NCI-H82 (cell line): ENCODE measurements at places on chromosomes 16 and 17.

GRCh38 chr16:84629580-84629979 lies 11.7 kb upstream of the COTL1 start:
- no peak for DNase-seq

GRCh38 chr17:21389394-21389793 lies 13.2 kb downstream of the KCNJ12 start:
- DNase-seq: no peak

GRCh38 chr17:7471729-7472128 lies 7.7 kb downstream of the ZBTB4 start:
- DNase-seq: no peak

DNA sequence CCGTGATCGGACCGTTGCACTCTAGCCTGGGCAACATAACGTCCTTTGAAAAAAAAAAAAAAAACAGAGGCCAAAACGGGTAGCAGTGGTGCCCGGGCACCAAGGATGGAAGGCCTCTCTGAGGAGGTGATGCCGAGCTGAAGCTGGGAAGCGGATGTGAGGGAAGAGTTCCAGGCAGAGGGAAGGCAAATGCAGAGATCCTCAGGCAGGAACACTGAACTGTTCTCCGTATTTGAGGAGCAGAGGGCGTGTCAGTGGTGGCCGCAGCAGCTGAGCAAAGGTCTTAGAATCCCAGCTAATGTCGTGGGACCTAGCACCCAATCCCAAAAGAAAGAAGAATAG lies 656 bp upstream of the KCTD13 start:
- peak; percentile 61 for DNase-seq

- no peak for DNase-seq
These were observed 123.2 kb upstream of the AXIN2 start for GRCh38 chr17:65684631-65685030.

DNA sequence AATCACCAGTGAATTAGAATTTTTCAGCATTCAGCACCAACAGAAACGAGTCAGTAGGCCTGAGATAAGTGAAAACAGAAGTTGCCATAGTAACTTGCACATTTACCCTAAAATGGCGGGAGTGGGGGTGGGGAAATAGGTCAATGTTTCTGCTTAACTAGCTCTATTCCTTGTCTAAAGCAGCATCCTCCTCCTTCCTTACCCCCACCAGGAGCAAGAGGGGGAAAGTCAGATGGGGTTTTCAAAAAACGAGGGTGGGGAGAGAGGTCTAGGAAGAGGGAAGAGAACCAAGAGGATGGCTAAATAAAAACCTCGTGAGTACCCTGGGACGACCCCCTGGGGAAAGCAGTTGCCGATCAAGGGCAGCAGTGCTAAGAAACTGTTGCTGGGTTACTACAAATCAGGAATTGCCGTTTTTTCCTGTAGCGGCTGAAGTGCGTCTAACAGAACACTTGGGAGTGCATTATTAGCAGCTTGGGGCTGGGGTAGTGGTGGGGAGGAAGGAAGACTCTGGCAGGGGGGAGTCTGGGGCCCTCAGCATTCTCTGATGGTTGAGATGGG lies 34.4 kb upstream of the MNT start:
- DNase-seq: no peak

DNA sequence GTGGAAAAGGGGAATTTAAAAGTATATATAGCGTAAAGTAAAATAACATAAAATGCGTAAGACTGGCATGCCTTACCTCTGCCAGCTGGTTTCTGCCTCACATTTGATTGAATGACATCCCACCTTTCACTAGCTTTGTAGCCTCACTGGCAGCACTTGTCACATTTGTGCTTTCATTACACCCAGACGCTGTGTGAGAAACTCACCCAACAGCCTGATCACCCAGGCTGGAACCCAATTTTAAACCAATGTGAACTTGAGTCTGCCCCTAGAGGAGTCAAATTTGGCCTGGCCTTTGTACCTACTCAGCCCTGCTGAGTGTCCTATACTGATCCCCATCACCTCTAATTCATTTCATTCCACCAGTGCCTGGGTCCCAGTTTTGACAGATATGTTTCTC lies 4.8 kb upstream of the THUMPD1 start:
- DNase-seq: no peak

DNA sequence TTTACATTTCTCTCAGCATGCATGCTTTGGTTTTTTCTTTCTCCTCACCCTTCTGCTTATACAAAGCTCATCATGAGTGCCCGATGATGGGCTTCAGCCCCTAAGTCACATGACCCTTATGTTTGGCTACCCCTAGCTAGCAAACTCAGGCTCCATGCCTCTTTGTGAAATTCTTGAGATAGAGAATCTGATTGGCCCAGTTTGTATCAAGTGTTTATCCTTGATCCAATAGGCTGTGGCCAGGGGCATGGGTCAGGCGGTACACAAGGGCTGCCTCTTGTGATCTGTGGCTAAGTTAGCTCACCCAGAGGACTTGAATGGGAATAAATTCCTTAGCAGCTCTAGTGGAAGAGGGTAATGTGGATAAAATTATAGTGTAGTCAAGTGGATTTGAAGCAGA lies 11.5 kb upstream of the TOX3 start:
- no peak for DNase-seq

GRCh38 chr17:15884731-15885130 lies 60.2 kb upstream of the ADORA2B start:
- no peak for DNase-seq

DNA sequence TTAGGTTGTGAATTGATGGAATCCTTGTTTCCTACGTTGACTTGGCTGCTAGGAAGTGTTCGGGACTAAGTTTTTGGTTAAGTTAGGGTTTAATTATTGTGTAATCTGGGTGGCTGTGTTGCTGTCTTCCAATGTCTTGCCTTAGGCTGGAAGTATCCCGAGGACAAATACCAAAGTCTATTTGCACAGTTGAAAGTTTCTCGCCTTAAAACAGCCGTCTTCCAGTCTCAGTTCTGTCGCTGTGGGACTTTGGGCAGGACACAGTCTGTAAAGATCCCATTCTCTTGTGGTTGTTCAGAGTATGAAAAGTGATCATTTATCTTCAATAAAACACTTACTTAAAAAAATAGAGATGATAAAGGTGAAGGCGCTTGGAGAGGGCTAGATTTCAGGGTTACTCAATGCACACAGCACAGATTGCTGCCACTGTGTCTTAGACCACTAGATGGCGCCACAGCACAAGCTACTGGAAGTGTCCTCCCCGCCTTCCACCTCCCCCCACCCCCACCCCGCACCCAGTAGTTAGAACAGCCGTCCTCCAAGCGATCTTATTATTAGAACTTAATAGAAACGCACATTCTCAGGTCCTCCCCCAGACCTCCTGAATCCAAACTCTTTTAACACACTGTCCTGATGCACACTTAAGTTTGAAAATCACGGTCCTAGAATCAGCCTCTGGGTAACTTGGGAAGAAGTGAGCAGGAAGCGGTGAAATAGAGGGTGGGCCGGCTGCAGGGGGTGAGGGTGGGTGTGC lies 45.8 kb downstream of the AKAP1 start:
- peak; percentile 94 for DNase-seq

DNA sequence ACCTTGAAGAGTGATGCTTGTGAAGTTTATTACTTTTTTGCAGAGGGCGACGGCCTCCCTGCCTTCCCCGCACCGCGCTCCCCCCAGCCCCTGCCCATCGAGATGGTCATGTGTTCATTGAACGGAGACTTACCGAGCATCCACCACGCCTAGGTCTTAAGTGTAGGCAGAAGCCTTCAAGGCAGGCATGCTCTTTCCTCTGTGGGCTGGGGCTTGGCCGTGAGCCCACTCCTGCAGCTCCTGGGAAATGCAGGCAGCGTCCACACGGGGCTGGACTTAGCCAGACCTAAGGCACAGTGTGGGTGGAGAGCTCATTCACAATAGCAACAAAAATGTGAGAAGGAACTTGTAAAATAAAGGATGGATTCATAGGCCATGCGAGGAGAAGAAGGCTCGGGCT lies 19.2 kb downstream of the RNF213 start:
- DNase-seq: no peak

DNA sequence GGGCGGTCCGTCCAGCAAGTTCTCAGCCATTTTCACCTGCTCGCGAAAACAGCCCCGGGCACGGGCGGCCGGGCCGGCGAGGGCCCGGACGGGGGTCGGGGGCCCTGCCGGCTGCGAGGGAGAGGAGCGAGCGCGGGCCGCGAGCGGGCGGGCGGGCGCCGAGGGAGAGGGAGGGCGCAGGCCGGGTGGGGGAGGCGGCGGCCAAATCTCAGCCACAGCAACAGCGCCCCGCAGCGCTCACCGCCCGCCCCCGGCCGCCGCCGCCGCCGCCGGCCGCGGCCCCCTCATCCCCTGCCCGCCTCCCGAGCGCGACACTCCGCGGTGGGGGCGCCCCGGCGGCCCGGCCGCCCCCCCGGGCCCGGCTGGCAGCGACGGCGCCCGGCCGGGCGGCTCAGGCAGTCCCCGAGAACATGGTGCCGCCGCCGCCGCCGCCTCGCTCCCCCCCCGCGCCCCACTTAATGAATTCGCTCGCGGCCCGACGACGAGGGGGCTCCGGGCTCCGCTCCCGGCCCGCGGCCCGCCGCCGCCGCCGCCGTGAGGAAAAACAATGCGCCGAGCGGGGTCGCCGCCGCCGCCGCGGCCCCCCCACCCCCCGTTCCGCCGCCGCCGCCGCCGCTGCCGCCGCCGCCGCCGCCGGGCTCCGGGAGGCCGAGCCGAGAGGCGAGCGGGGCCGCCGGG lies 487 bp downstream of the CREBBP start:
- peak; percentile 73 for DNase-seq

DNA sequence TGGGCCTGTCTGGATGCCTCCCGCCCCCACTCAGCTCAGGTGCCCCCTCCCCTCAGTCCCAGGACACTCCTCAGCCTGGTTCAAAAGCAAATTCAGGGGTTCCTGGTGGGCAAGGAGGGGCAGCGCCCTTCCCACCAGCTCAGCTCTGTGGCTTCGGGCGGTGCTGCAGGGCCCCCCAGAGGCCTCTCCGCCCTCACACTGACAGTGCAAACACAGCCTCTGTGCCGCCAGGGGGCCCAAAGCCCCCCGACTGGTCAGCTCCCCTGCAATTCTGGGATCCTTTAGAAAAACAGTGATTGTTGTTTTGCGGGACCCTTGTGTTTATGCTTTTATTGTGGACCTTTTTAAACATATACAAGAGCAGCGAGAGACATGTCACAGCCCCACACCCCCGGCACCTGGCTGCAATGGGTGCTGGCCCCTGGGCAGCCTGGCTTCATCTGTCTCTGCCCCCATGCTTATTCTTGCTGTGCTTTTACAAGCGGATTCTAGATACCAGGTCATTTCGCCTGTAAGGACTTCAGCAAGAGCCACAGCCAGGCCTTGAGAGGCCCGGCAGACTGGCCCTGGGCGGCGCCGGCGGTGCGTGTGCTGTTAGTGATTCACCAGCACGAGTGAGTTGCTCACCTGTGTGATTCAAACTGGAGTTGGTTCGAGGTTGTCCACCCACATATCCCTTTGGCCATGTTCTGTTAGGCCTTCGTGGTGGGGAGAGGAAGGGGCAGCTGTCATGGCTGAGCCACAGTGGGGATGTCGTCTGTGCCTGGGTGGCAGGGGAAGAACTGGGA lies 21.2 kb downstream of the ZNF469 start:
- DNase-seq: no peak

GRCh38 chr17:1446201-1446600 lies 9.8 kb downstream of the CRK start:
- DNase-seq: no peak

- no peak for DNase-seq
These were observed 24.5 kb upstream of the HERPUD1 start for GRCh38 chr16:56907401-56907800.

DNA sequence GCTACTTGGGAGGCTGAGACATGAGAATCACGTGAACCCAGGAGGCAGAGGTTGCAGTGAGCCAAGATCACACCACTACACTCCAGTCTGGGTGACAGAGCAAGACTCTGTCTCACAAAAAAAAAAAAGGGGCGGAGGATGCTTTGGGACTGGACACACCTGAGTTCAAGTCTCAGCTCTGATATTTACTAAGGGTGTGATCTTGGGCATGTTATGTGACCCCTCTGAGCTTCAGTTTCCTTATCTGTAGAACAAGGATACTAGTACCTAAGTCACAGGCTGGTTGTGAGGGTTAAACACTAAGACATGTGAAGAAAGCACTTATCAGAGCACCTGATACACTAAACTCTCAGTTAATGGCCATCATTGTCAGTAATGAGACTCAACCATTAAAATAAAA lies 25.9 kb downstream of the HOXB1 start:
- no peak for DNase-seq

DNA sequence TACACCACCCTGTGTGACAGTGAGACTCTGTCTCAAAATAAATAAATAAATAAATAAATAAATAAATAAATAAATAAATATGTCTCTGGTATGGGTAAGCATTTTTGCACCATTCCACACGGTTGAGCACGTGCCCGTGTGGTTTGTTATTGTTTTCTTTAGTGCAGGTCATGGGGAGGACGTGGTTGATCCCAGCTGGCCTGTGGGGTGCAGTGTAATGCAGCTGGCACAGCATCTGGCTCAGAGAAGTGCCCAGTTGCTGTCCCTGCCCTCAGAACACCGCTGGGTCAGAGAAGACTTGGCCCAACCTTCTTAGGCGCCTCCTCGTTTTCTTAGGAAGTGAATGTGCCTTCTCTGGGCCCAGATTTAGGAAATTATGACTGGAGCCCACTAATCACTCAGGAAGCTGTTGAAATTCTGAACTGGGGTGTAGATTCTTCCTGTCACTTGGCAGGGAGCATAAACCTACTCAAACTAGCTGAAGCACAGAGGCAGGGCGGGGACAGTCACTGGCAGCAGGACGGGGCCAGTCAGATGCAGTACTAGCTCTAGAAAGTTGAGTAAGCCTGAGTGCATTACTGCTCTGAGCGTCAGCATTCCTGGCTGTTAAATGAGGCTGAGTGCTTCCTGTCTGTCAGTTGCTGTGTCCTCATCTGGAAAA lies 85.9 kb downstream of the SNX29 start:
- DNase-seq: no peak

GRCh38 chr16:89434490-89434889 lies 55.9 kb downstream of the ANKRD11 start:
- peak; percentile 9 for DNase-seq

- no peak for DNase-seq
These were observed 55.7 kb upstream of the AKTIP start for GRCh38 chr16:53558710-53559109.

GRCh38 chr16:74813109-74813641 lies 38.6 kb upstream of the FA2H start:
- DNase-seq: peak; percentile 85

DNA sequence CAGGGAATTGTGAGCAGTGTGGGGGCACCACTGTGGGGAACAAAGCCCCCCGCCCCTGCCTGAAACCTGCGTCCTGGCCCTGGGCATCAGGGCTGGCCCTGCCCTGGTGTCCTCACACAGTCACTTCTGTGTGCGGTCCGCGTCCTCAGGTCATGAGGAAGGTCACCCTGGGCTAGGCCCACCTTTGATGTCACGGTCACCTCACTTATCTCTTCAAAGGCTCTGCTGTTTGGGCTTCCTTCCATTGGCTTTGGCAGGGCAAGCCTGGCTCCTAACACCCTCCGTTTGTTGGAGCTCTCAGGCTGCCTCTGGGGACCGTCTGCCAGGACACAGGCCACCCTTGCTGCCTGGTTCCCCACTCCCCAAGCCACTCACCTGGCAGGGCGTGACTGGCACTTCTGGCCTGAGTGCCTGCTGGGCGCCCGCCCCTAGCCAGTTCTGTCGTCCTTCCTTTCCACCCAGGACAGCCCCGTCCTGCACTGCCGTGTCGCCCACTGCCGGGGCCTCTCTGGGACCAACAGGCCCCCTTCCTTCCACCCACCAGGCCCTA lies 8.8 kb downstream of the CENPX start:
- DNase-seq: no peak
